ENCODE measurements at places on chromosomes 11 and 22. TPM values are rescaled to one million over a fixed set of nuclear protein-coding genes. Genes with fewer than 3 reads are reported as not detected.

Gene SLC25A18
- not detected for total RNA-seq

Gene MB
- not detected for total RNA-seq

Gene SLC6A5
- total RNA-seq, result not detected

Gene INSC
- total RNA-seq, result 0.14 TPM

Gene SMC1B
- total RNA-seq, result not detected

Gene IRAG1
- total RNA-seq, result 71.3 TPM

Gene ZNF214
- 1.8 TPM for total RNA-seq

Gene CCDC188
- total RNA-seq, result 0.54 TPM

Gene HIKESHI
- total RNA-seq, result 51.7 TPM

Gene CCND1
- 1,983 TPM for total RNA-seq

Gene MMP1
- total RNA-seq, result 652 TPM

Gene SHISAL1
- total RNA-seq, result not detected

Gene SLC22A6
- not detected for total RNA-seq

Gene KCNK4
- not detected for total RNA-seq

Gene FADS2
- 48.6 TPM for total RNA-seq

Gene TREH
- total RNA-seq, result not detected

Gene ALDH3B1
- 29.5 TPM for total RNA-seq

Gene SCT
- total RNA-seq, result not detected

Gene BRMS1
- total RNA-seq, result 62.7 TPM

Gene MS4A4A
- total RNA-seq, result not detected

Gene APLNR
- not detected for total RNA-seq

Gene MMP27
- not detected for total RNA-seq

Gene HPX
- total RNA-seq, result 0.51 TPM

Gene FAR1
- total RNA-seq, result 42.1 TPM

Gene ARHGAP20
- total RNA-seq, result 0.88 TPM

Gene VPREB1
- total RNA-seq, result not detected

Gene SLC5A12
- total RNA-seq, result not detected

Gene HEPN1
- total RNA-seq, result not detected

Gene UBE4A
- 52.9 TPM for total RNA-seq

Gene C22orf15
- 0.62 TPM for total RNA-seq

Gene BACE1
- 60.4 TPM for total RNA-seq

Gene DEPDC7
- 14.6 TPM for total RNA-seq

Data from HFFc6 (cell line).